Small intestine (tissue), 16 donors: ENCODE measurements at places on chromosomes 1 and 21. TPM values are rescaled to one million over a fixed set of nuclear protein-coding genes. Genes with fewer than 3 reads are reported as not detected.
A peak's percentile ranks its signal among the peaks of the same experiment; 100 is the strongest.

The ASCL5 gene
- polyA plus RNA-seq, result 0.15 TPM

The SEMA4A gene
- polyA plus RNA-seq, result 1.7 TPM

The C8A gene
- polyA plus RNA-seq, result 0.13 TPM

The THEM4 gene
- polyA plus RNA-seq, result 36.3 TPM

The CPTP gene
- polyA plus RNA-seq, result 18.5 TPM

The OR6K6 gene
- not detected for polyA plus RNA-seq

The HES3 gene
- not detected for polyA plus RNA-seq

The VHLL gene
- polyA plus RNA-seq, result not detected

The CLEC20A gene
- not detected for polyA plus RNA-seq

DNA sequence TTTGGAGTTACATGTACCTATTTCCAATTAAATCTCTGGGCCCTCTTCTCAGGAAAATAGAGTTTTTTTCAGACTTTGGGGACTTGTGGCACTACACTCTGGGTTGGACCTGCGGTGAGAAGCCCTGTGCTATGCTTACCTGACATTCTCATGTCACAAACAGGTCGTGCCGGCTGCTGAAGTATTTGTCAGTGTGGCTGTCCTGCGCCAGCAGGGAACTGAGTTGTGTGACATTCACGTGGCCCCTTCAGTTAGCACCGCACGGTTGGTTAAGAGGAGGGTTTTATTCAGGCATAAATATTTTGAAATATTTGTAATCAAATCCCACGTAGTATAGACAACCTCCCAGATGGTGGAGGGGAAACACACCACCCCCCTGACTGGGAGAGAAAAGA is 6.3 kb upstream of the COL6A2 start:
- H3K4me1 ChIP-seq, result peaks cover 3% of the 10 kb centered on the region
- DNase-seq, result no peak
- H3K4me3 ChIP-seq, result no peak overlapping the region
- H3K27me3 ChIP-seq, result no peaks in the 10 kb centered on the region
- peak overlapping the region; percentile 79 for H3K27ac ChIP-seq
- no peaks in the 10 kb centered on the region for H3K36me3 ChIP-seq

- no peaks in the 10 kb centered on the region for H3K4me1 ChIP-seq
- no peak for DNase-seq
- H3K27me3 ChIP-seq, result no peaks in the 10 kb centered on the region
- H3K4me3 ChIP-seq, result no peak overlapping the region
Measured at GRCh38 chr1:40659649-40659947, 5.9 kb downstream of the RIMS3 start.

- no peak for DNase-seq
- no peaks in the 10 kb centered on the region for H3K36me3 ChIP-seq
- no peak overlapping the region for H3K27ac ChIP-seq
- no peaks in the 10 kb centered on the region for H3K4me1 ChIP-seq
- peaks cover 2% of the 10 kb centered on the region for H3K27me3 ChIP-seq
Measured at GRCh38 chr1:18739408-18739807, 108.8 kb downstream of the PAX7 start.

DNA sequence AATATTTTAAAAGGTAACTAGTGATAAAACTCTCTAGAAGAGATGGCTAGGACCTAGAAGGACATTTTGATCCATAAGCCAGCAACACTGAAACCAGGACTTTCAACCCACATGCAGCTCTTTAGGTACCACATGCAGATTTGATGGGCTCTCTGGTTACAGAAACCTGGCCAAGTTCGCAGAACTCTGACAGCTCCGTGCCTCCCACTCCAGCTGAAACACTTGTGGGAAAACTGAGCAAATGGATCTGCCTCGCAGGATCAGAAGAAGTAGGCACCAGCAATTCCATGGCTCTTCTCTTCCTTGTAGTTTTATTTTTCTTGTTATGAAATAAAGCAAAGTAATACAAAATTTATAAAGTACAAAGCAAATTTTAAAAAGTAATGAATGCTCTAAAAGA is 58.5 kb downstream of the ST6GALNAC5 start:
- H3K4me3 ChIP-seq, result no peak overlapping the region
- H3K27me3 ChIP-seq, result no peaks in the 10 kb centered on the region
- H3K36me3 ChIP-seq, result no peaks in the 10 kb centered on the region

GRCh38 chr1:151720974-151721787 is at the start of gene RIIAD1:
RIIAD1 (plus strand) TSS chr1:151721522; CDS start chr1:151721537, 15 bp downstream.
- H3K4me1 ChIP-seq, result peaks cover 7% of the 10 kb centered on the region
- DNase-seq, result peak; percentile 30
- H3K27me3 ChIP-seq, result peaks cover 14% of the 10 kb centered on the region
- H3K4me3 ChIP-seq, result peak within 1 kb of the TSS; percentile 31

- no peaks in the 10 kb centered on the region for H3K27me3 ChIP-seq
- DNase-seq, result no peak
- H3K4me3 ChIP-seq, result no peak overlapping the region
- no peak overlapping the region for H3K27ac ChIP-seq
- no peaks in the 10 kb centered on the region for H3K4me1 ChIP-seq
Measured at GRCh38 chr1:44862829-44863401, 19.9 kb upstream of the PTCH2 start.

GRCh38 chr1:119986007-119986497 is 83.4 kb downstream of the NOTCH2 start:
- DNase-seq, result no peak
- no peaks in the 10 kb centered on the region for H3K36me3 ChIP-seq
- no peaks in the 10 kb centered on the region for H3K4me1 ChIP-seq
- H3K27me3 ChIP-seq, result no peaks in the 10 kb centered on the region
- no peak overlapping the region for H3K27ac ChIP-seq

- no peak overlapping the region for H3K4me3 ChIP-seq
- no peak overlapping the region for H3K27ac ChIP-seq
- DNase-seq, result no peak
- H3K36me3 ChIP-seq, result no peaks in the 10 kb centered on the region
- no peaks in the 10 kb centered on the region for H3K27me3 ChIP-seq
- H3K4me1 ChIP-seq, result no peaks in the 10 kb centered on the region
Measured at GRCh38 chr1:192045131-192045530, 113.1 kb upstream of the RGS18 start.

GRCh38 chr1:25893116-25893515 is 13.1 kb downstream of the STMN1 start:
- H3K4me1 ChIP-seq, result no peaks in the 10 kb centered on the region
- no peaks in the 10 kb centered on the region for H3K27me3 ChIP-seq
- H3K4me3 ChIP-seq, result no peak overlapping the region
- no peak for DNase-seq
- H3K27ac ChIP-seq, result peak overlapping the region; percentile 15

- no peaks in the 10 kb centered on the region for H3K27me3 ChIP-seq
- H3K4me3 ChIP-seq, result no peak overlapping the region
- DNase-seq, result no peak
- no peak overlapping the region for H3K27ac ChIP-seq
- no peaks in the 10 kb centered on the region for H3K36me3 ChIP-seq
- no peaks in the 10 kb centered on the region for H3K4me1 ChIP-seq
Measured at GRCh38 chr1:191969290-191969689, 189.0 kb upstream of the RGS18 start.

DNA sequence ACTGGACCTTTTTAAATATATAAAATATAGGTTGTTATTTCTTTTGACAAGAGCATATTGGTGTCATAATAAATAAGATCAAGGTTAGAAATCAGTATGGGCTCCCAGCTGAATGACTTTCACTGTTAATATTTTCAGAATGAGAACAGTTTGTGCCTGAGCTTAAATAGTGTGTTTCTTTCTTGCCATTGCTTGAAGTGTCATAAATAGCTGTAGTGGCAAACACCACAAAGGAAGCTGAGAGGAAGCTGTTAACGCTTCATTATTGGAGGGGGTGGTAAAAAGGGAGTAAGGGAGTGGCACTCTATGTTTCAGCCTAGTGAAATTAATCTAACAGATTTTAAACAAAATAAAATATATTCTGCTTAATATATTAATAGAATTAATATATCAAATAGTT is 1089.8 kb upstream of the NCAM2 start:
- no peaks in the 10 kb centered on the region for H3K27me3 ChIP-seq
- no peak overlapping the region for H3K4me3 ChIP-seq
- no peaks in the 10 kb centered on the region for H3K4me1 ChIP-seq

- no peaks in the 10 kb centered on the region for H3K36me3 ChIP-seq
- DNase-seq, result no peak
- no peak overlapping the region for H3K27ac ChIP-seq
- H3K4me3 ChIP-seq, result no peak overlapping the region
- no peaks in the 10 kb centered on the region for H3K27me3 ChIP-seq
- peaks cover 23% of the 10 kb centered on the region for H3K4me1 ChIP-seq
Measured at GRCh38 chr1:68178821-68179490, 53.4 kb downstream of the WLS start.

GRCh38 chr1:31580513-31580870 is 4.2 kb downstream of the TINAGL1 start:
- H3K4me3 ChIP-seq, result no peak overlapping the region
- H3K27me3 ChIP-seq, result no peaks in the 10 kb centered on the region
- peak overlapping the region; percentile 76 for H3K27ac ChIP-seq

DNA sequence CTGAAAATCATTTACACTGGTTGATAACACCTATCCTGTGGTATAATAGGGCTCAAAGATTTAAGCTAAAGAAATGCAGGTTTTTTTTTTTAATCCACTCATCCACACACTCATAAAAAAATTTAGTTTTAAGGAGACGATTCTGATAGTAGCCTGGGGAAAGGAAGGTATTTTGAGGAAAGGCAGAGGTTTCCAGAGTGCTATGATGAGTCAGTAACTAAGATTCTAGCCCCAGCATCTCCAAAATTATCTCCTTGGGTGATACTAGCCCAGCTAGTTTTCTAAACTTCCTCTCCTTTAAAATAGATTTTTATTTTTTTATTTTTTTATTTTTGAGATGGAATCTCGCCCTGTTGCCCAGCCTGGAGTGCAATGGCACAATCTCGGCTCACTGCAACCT is 20.7 kb downstream of the ASAP3 start:
- H3K36me3 ChIP-seq, result no peaks in the 10 kb centered on the region
- DNase-seq, result no peak
- no peaks in the 10 kb centered on the region for H3K4me1 ChIP-seq
- no peak overlapping the region for H3K27ac ChIP-seq
- no peak overlapping the region for H3K4me3 ChIP-seq
- H3K27me3 ChIP-seq, result peaks cover 2% of the 10 kb centered on the region

DNA sequence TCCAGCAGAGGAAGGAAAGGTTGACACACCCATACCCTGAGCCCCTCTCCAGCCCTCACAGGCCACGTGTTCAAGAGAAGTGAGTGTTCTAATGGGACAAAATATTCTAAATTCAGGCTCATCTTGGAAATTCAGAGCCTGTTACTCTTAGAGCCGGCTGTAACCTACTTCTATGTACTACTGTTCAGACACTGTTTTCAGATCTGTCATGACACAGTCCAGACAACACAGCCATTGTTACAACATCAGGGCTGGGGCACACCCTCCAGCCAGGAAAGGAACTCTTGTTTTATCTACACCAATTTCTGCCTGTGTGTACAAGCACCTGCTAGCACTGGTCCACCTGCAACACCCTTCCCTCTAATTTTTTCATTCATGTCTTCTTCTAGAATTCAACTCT is 145.4 kb upstream of the C8B start:
- H3K4me1 ChIP-seq, result no peaks in the 10 kb centered on the region
- no peaks in the 10 kb centered on the region for H3K27me3 ChIP-seq
- no peak overlapping the region for H3K27ac ChIP-seq
- no peaks in the 10 kb centered on the region for H3K36me3 ChIP-seq

GRCh38 chr1:173453982-173454381 is 23.2 kb upstream of the PRDX6 start:
- no peaks in the 10 kb centered on the region for H3K36me3 ChIP-seq
- no peaks in the 10 kb centered on the region for H3K4me1 ChIP-seq
- H3K27ac ChIP-seq, result no peak overlapping the region
- DNase-seq, result no peak
- H3K27me3 ChIP-seq, result no peaks in the 10 kb centered on the region
- H3K4me3 ChIP-seq, result no peak overlapping the region

DNA sequence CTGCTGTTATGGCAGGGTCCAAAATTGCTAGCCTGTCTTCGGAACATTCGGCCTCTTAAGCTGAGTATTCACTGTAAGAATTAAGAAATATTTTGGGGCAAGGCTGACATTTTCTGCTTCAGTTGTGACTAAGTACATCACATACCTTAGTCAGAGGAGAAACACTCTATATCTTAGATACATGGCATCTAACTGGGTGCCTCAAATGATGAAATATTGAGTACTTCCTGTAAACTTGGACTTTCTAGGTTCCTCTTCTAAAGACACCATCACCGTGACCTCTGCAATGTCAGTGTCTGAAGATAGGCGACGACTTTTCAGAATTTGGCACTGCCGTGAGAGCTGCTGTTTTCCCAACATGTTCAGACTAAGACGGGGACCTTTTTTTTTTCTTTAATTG is 65.6 kb downstream of the PCBP3 start:
- no peaks in the 10 kb centered on the region for H3K4me1 ChIP-seq
- DNase-seq, result no peak
- no peak overlapping the region for H3K27ac ChIP-seq
- H3K27me3 ChIP-seq, result no peaks in the 10 kb centered on the region
- H3K4me3 ChIP-seq, result no peak overlapping the region

DNA sequence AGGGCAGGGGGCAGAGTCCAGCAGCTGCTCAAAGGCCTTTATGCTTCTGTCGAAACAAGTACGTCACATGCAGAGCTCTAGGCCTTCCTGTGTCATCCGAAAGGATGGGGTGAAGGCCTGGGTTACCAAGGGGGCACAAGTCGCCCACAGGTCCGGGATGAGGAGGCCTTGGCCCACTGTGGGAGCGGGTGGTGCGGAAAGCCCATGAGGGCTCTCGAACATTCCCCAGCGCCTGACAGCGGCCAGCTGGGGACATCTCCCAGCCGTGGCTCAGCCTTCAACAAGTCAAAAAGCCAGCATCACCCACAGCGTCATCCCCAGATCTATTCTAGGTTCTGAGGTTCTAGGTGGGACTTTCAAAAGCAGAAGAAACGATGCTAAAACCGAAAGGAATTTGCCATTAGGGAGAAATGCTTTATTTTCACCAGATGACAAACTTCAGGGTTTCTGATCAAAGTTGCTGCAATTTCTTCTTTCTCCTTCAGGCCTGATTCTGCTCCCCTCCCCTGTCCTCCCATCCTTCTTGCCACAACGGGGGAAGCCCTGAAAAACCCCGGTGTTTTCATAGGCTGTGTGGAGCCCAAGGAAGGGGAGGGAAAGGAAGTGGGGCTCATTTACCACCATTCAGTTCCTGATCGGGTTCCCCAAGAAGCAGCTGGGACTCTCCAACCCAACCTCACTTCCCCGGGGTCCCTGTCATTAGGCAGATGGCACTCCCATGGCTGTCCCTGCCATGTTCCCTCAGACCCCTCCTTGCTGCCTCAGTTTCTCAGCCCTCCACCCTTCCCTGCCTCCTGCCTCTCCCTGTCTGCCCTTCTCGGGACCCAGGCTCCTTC is 17.6 kb downstream of the GPR137B start:
- peaks cover 3% of the 10 kb centered on the region for H3K36me3 ChIP-seq
- peak overlapping the region; percentile 70 for H3K27ac ChIP-seq
- peak; percentile 95 for DNase-seq

GRCh38 chr1:52603630-52604029 is 1.5 kb downstream of the GPX7 start:
- no peak overlapping the region for H3K4me3 ChIP-seq
- H3K4me1 ChIP-seq, result peaks cover 9% of the 10 kb centered on the region
- no peak overlapping the region for H3K27ac ChIP-seq
- DNase-seq, result no peak
- H3K27me3 ChIP-seq, result no peaks in the 10 kb centered on the region
- H3K36me3 ChIP-seq, result no peaks in the 10 kb centered on the region
